Activated T-helper 2 cell treated with anti-CD3 and anti-CD28 coated beads, Interferon-gamma antibody, Interleukin-2, Interleukin-4, amounts not matched to agents 10 μg/mL and 5 μg/mL and 100 μg/mL, durations not matched to agents 14 hours and 24 hours and 36 hours (primary cell): ENCODE measurements at places on chromosomes 4 and X. TPM values are rescaled to one million over a fixed set of nuclear protein-coding genes. Genes with fewer than 3 reads are reported as not detected.

DNA sequence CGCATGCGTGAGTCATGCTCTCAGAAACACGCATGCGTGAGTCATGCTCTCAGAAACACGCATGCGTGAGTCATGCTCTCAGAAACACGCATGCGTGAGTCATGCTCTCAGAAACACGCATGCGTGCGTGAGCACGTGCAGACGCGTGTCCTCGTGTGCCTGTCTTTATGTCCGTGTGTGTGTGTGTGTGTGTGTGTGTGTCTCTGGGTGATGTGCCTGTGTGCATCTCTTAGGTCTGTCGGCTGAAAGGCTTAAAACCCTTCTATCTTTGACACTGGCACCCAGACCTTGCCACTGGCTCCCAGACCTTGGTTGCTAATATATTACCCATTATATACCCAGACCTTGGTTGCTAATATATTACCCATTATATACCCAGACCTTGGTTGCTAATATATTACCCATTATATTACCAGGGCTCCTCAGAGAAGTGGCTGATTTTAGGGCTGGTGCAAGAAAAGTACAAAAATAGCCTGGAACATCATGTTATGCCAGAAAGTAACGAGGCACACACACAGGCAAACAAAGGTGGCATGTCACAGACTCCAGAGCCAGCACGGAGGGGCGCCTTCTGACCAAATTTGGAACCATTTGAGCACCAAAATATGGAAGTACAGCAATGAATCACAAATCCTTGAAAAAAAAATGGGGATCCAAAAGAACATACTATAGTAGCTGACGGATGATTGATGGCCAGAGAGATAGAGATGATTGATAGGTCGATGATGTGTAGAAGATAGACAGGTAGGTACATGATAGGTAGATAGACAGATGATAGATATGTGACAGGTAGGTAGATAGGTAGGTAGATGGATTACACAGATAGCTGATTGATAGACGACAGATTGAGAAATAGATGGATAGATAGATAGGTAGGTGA, 19.2 kb upstream of the ADRA2C start:
- H3K4me3 ChIP-seq: no peak overlapping the region
- no peaks in the 10 kb centered on the region for H3K36me3 ChIP-seq
- H3K4me1 ChIP-seq: no peaks in the 10 kb centered on the region
- no peak overlapping the region for H3K27ac ChIP-seq
- DNase-seq: no peak

DNA sequence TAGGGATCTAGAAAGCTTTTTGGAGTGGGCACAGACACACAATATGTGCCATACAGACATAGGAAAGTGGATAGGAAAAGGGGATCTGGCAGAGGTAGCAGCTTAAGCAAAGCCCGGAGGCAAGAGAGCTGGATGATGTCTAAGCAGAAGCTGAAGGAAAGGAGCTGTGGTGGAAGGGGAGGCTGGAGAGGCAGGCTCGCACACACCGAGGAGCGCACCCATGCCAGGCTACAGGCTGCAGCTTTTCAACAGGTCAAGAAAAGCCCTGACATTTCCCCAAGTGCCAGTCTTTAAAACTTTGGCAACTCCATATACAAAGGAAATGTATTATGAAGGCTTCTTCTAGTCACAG, 67.4 kb downstream of the SOWAHB start:
- H3K27me3 ChIP-seq: no peaks in the 10 kb centered on the region
- H3K27ac ChIP-seq: no peak overlapping the region
- DNase-seq: no peak
- no peak overlapping the region for H3K4me3 ChIP-seq

GRCh38 chrX:128728943-128729342, 676.7 kb upstream of the ACTRT1 start:
- DNase-seq: no peak
- no peak overlapping the region for H3K27ac ChIP-seq
- H3K27me3 ChIP-seq: no peaks in the 10 kb centered on the region
- no peaks in the 10 kb centered on the region for H3K36me3 ChIP-seq
- no peak overlapping the region for H3K4me3 ChIP-seq

DNA sequence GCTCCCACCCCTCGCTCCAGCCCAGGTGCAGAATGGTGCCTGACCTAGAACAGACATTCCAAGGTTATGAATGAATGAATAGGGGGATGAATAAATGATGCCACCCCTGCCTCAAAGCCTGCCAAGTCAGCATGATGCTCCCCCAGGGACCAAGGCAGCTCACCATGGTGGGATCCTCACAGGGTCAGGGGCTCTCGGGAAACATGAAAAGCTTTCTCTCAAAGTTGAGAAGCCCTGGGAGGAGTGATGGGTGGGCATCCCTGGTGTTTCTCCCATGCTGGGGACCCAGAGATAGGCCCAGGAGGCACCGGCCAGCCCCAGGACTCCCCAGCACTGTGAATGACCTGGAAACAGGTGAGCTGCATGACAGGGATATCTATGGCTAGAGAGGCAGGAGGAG, 58.9 kb downstream of the HTRA3 start:
- H3K27me3 ChIP-seq: no peaks in the 10 kb centered on the region
- no peak for DNase-seq
- no peaks in the 10 kb centered on the region for H3K4me1 ChIP-seq
- H3K4me3 ChIP-seq: no peak overlapping the region
- no peak overlapping the region for H3K27ac ChIP-seq

DNA sequence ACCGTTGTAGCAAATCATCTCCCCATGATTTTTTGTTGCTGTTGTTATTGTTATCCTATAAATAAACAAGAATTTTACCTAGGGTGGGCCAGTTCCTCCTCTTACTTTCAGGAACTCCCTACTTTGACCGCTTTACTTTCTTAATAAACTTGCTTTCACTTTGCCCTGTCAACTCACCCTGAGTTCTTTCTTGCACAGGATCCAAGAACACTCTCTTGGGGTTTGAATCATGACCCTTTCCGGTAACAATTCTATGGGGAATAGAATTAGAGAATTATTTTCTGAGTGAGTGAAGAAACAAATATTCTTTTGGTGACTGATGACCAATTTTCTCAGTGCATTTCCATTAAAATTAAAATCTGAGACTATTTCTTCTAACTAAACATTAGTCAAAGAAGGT, 584.0 kb upstream of the TENM3 start:
- no peak for DNase-seq
- no peaks in the 10 kb centered on the region for H3K27me3 ChIP-seq
- no peak overlapping the region for H3K4me3 ChIP-seq
- H3K36me3 ChIP-seq: no peaks in the 10 kb centered on the region
- no peaks in the 10 kb centered on the region for H3K4me1 ChIP-seq

DNA sequence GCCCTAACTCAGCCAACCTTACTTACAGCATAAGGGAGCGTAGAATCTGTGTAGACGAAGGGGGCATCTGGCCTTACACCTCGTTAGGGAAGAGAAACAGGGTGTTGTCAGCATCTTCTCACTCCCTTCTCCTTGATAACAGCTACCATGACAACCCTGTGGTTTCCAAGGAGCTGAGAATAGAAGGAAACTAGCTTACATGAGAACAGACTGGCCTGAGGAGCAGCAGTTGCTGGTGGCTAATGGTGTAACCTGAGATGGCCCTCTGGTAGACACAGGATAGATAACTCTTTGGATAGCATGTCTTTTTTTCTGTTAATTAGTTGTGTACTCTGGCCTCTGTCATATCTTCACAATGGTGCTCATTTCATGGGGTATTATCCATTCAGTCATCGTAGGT, 14.6 kb downstream of the PLP1 start:
- no peaks in the 10 kb centered on the region for H3K36me3 ChIP-seq
- no peak overlapping the region for H3K27ac ChIP-seq
- no peak overlapping the region for H3K4me3 ChIP-seq

GRCh38 chr4:123229286-123229685, 167.3 kb upstream of the SPRY1 start:
- no peaks in the 10 kb centered on the region for H3K36me3 ChIP-seq
- H3K4me3 ChIP-seq: no peak overlapping the region
- no peaks in the 10 kb centered on the region for H3K4me1 ChIP-seq
- no peak overlapping the region for H3K27ac ChIP-seq
- H3K27me3 ChIP-seq: no peaks in the 10 kb centered on the region
- DNase-seq: no peak

DNA sequence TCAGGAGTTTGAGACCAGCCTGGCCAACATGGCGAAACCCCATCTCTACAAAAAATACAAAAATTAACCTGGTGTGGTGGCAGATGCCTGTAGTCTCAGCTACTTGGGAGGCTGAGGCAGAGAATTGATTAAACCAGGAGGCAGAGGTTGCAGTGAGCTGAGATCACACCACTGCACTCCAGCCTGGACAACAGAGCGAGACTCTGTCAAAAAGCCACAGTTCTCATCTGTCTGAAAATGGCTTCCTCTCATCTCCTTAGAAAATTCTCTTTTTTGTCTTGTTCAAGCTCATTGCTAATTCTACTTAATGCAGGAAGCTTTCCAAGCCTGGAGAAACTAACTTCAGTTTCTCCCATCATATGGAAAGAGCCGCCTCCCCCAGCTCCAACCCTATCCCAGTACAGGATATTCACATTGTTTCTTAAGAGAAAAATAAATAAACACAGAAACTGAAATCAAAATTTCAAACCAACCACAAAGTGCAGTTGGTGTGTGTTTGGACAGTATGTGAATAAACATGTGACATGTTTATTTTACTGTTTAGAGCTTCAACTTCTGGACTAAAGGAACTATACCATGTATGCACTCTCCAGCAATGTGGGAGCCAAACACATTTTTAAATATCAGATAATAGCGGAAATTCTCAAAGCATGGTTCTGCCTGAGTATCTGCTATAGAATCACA, 55.0 kb upstream of the GAB1 start:
- H3K4me1 ChIP-seq: no peaks in the 10 kb centered on the region
- H3K4me3 ChIP-seq: no peak overlapping the region
- H3K27ac ChIP-seq: no peak overlapping the region
- H3K27me3 ChIP-seq: no peaks in the 10 kb centered on the region
- no peaks in the 10 kb centered on the region for H3K36me3 ChIP-seq
- no peak for DNase-seq

Gene TMEM31
- total RNA-seq: not detected in 2 replicates

Gene TET2
- total RNA-seq: 31.1 and 31.2 TPM in 2 replicates

Gene CPE
- 0.18 and 0.30 TPM in 2 replicates for total RNA-seq

Gene NLRP2B
- not detected in 2 replicates for total RNA-seq

Gene NDST4
- total RNA-seq: not detected in 2 replicates

Gene PHEX
- total RNA-seq: 7.6 and 7.8 TPM in 2 replicates

Gene KLF3
- 0.62 and 0.71 TPM in 2 replicates for total RNA-seq

Gene NEXMIF
- total RNA-seq: 0.43 and 0.71 TPM in 2 replicates

Gene FRAS1
- total RNA-seq: not detected in 2 replicates

Gene CCNB3
- 0.55 and 1.3 TPM in 2 replicates for total RNA-seq

Gene SMIM10L2A
- total RNA-seq: 0.16 and 0.21 TPM in 2 replicates

Gene RAB9B
- total RNA-seq: 0.55 and 0.62 TPM in 2 replicates

Gene ADGRA3
- 41.0 and 41.4 TPM in 2 replicates for total RNA-seq

Gene ZNF280C
- total RNA-seq: 8.9 and 9.2 TPM in 2 replicates
